ENCODE measurements at places on chromosomes 3 and 15. TPM values are rescaled to one million over a fixed set of nuclear protein-coding genes. Genes with fewer than 3 reads are reported as not detected.

Gene SLC9C1
- not detected for polyA plus RNA-seq

Gene ZSCAN2
- polyA plus RNA-seq: 5.1 TPM

Gene RUBCN
- polyA plus RNA-seq: 20.3 TPM

Gene PPP1R2
- polyA plus RNA-seq: 265 TPM

DNA sequence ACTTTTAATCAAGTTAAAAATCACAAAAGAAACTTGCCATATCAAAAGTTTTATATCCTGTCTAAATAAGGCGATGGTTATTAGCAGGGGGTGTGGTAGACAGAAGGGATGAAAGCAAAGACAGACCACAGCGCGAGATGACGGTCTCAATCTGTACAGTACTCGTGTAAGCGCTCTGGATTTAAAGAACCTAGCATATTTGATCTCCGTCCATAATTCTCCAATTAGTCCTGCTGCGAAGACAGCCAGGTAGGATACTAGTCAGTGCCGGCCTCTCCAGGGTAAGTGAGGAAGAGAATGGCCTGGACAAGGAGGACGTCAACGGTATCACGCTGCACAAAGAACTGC, 701 bp downstream of the SGO1 start:
- no peaks in the 10 kb centered on the region for H3K4me1 ChIP-seq
- DNase-seq: no peak
- no peaks in the 10 kb centered on the region for H3K36me3 ChIP-seq
- H3K27ac ChIP-seq: no peak overlapping the region

GRCh38 chr3:147890114-147890513, 480.9 kb downstream of the ZIC1 start:
- H3K27me3 ChIP-seq: no peaks in the 10 kb centered on the region
- no peak for DNase-seq
- H3K4me3 ChIP-seq: no peak overlapping the region
- H3K4me1 ChIP-seq: no peaks in the 10 kb centered on the region
- no peaks in the 10 kb centered on the region for H3K36me3 ChIP-seq
- no peak overlapping the region for H3K27ac ChIP-seq

- no peak overlapping the region for H3K4me3 ChIP-seq
- H3K36me3 ChIP-seq: no peaks in the 10 kb centered on the region
- no peaks in the 10 kb centered on the region for H3K4me1 ChIP-seq
- peaks cover 4% of the 10 kb centered on the region for H3K27me3 ChIP-seq
Measured at GRCh38 chr3:54773271-54773670, 154.6 kb downstream of the LRTM1 start.

- H3K36me3 ChIP-seq: no peaks in the 10 kb centered on the region
- H3K27ac ChIP-seq: no peak overlapping the region
- no peak overlapping the region for H3K4me3 ChIP-seq
Measured at GRCh38 chr15:33071451-33071850, 123.1 kb downstream of the FMN1 start.

DNA sequence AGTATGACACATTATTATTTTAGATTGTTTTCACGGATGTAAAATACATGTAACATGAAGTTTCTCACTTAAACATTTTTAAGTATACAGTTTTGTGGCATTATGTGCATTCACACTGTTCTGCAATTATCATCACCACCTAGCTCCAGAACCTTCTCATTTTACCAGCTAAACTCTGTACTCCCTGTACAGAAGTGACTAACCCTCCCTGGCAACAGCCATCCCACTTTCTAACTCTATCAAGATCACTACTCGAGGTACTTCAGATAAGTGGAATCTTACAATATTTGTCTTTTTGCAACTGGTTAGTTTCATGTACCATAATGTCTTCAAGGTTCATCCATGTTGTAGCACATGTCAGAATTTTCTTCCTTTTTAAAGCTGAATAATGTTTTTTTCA, 116.3 kb upstream of the IGF1R start:
- no peaks in the 10 kb centered on the region for H3K4me1 ChIP-seq
- H3K4me3 ChIP-seq: no peak overlapping the region
- H3K36me3 ChIP-seq: no peaks in the 10 kb centered on the region
- peaks cover 26% of the 10 kb centered on the region for H3K27me3 ChIP-seq
- no peak for DNase-seq

- no peaks in the 10 kb centered on the region for H3K27me3 ChIP-seq
- no peak for DNase-seq
- H3K27ac ChIP-seq: peak overlapping the region; percentile 78
- H3K4me1 ChIP-seq: peaks cover 81% of the 10 kb centered on the region
- H3K4me3 ChIP-seq: no peak overlapping the region
- H3K36me3 ChIP-seq: no peaks in the 10 kb centered on the region
Measured at GRCh38 chr15:85475711-85476110, 95.3 kb downstream of the AKAP13 start.

GRCh38 chr3:82093641-82094040, 332.2 kb upstream of the GBE1 start:
- no peak for DNase-seq
- no peak overlapping the region for H3K4me3 ChIP-seq
- no peak overlapping the region for H3K27ac ChIP-seq
- no peaks in the 10 kb centered on the region for H3K4me1 ChIP-seq
- no peaks in the 10 kb centered on the region for H3K36me3 ChIP-seq

DNA sequence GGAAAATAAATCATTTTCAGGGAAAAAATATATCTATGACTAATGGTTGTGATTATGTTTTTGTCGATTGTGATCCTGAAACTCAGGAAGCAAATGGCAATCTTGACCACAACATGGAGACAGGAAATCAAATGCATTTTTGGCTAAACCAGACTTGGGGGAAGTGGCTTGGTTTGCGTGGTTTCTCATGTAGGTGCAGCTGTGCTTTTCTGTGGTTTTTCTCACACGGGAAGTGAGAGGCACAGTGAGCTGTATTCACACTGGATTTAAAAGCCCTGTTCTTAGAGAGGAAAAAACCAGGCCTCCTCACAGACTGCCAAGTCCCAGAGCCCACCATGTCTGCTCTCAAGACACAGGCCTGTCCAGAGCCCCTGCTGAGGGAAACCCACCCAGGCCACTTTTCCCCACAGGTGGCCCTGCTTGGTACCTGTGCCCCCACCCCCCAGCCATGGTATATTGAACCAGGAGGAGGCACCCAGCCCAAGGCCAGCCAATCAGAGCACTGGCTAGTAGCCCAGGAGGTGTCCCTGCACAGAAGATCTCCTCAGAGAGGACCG, 46.1 kb downstream of the BTD start:
- peaks cover 6% of the 10 kb centered on the region for H3K36me3 ChIP-seq
- peaks cover 10% of the 10 kb centered on the region for H3K27me3 ChIP-seq
- DNase-seq: peak; percentile 13
- peak overlapping the region; percentile 78 for H3K4me3 ChIP-seq

- no peak overlapping the region for H3K27ac ChIP-seq
- H3K4me1 ChIP-seq: no peaks in the 10 kb centered on the region
- H3K27me3 ChIP-seq: no peaks in the 10 kb centered on the region
Measured at GRCh38 chr3:84991422-84991900, 32.7 kb downstream of the CADM2 start.

GRCh38 chr3:135905058-135905724, 60.3 kb upstream of the PPP2R3A start:
- H3K36me3 ChIP-seq: no peaks in the 10 kb centered on the region
- no peak overlapping the region for H3K4me3 ChIP-seq
- peaks cover 13% of the 10 kb centered on the region for H3K27me3 ChIP-seq
- H3K27ac ChIP-seq: no peak overlapping the region
- H3K4me1 ChIP-seq: no peaks in the 10 kb centered on the region

- no peak overlapping the region for H3K27ac ChIP-seq
- DNase-seq: no peak
- H3K4me1 ChIP-seq: no peaks in the 10 kb centered on the region
- no peak overlapping the region for H3K4me3 ChIP-seq
- no peaks in the 10 kb centered on the region for H3K27me3 ChIP-seq
Measured at GRCh38 chr3:82957696-82958095, 1196.3 kb upstream of the GBE1 start.

GRCh38 chr3:23810343-23811184, 4.8 kb downstream of the UBE2E1 start:
- peak overlapping the region; percentile 98 for H3K27ac ChIP-seq
- peaks cover 6% of the 10 kb centered on the region for H3K36me3 ChIP-seq
- peak overlapping the region; percentile 97 for H3K4me3 ChIP-seq
- H3K4me1 ChIP-seq: peaks cover 35% of the 10 kb centered on the region

GRCh38 chr3:97835761-97836160, 13.9 kb downstream of the CRYBG3 start:
- no peak for DNase-seq
- no peaks in the 10 kb centered on the region for H3K36me3 ChIP-seq
- no peak overlapping the region for H3K4me3 ChIP-seq
- H3K4me1 ChIP-seq: no peaks in the 10 kb centered on the region
- H3K27me3 ChIP-seq: no peaks in the 10 kb centered on the region

DNA sequence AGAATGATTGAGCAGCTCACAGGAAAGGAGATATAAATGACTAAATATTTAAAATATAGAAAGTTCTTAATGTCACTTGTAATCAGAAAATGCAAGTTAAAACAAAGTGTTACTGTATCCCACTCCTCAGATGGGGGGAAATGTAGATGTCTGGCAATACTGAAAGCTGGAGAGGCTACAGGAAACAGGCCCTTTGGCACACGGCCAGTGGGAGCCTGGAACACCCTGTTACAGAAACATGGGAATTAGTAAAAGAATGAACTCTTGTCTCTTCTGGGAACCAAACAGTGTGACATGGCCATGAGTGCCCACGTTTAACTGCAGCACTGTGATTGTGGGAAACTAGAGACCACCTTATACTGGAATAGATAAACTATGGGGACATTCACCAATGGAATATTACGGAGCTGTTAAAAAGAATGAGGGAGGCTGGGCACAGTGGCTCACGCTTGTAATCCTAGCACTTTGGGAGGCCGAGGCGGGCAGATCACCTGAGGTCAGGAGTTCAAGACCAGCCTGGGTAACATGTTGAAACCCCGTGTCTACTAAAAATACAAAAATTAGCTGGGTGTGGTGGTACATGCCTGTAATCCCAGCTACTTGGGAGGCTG, 50.2 kb downstream of the CDCP1 start:
- no peak overlapping the region for H3K27ac ChIP-seq
- H3K4me1 ChIP-seq: peaks cover 6% of the 10 kb centered on the region
- peaks cover 2% of the 10 kb centered on the region for H3K36me3 ChIP-seq
- H3K4me3 ChIP-seq: no peak overlapping the region

DNA sequence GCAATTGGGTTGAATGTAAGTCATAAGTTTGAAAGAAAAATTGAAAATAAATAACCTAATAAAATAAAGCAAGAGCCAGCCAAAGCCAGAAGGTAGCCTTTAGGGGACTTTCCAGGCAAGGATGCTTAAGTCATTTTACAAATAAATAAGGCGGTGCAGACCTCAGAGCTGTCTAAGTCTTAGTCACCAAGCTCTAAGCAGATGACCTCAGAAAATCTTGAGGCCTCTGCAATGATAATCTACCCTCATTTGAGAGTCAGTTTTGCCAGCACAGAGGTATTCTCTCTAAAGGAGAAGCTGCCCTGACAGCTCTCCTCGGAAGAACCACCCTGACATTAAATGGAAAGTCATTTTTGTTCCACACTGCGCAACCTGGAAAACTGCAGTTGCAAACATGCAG, 113.9 kb downstream of the OXNAD1 start:
- H3K36me3 ChIP-seq: peaks cover 3% of the 10 kb centered on the region
- peak overlapping the region; percentile 69 for H3K4me3 ChIP-seq
- peaks cover 44% of the 10 kb centered on the region for H3K4me1 ChIP-seq
- H3K27me3 ChIP-seq: no peaks in the 10 kb centered on the region

GRCh38 chr3:115819785-115820384, 196.6 kb downstream of the GAP43 start:
- H3K27ac ChIP-seq: no peak overlapping the region
- DNase-seq: peak; percentile 66
- H3K4me1 ChIP-seq: no peaks in the 10 kb centered on the region

GRCh38 chr15:73388256-73388781, 19.6 kb upstream of the HCN4 start:
- H3K4me1 ChIP-seq: no peaks in the 10 kb centered on the region
- H3K27me3 ChIP-seq: peaks cover 40% of the 10 kb centered on the region
- no peak for DNase-seq
- no peak overlapping the region for H3K4me3 ChIP-seq
- H3K27ac ChIP-seq: no peak overlapping the region

DNA sequence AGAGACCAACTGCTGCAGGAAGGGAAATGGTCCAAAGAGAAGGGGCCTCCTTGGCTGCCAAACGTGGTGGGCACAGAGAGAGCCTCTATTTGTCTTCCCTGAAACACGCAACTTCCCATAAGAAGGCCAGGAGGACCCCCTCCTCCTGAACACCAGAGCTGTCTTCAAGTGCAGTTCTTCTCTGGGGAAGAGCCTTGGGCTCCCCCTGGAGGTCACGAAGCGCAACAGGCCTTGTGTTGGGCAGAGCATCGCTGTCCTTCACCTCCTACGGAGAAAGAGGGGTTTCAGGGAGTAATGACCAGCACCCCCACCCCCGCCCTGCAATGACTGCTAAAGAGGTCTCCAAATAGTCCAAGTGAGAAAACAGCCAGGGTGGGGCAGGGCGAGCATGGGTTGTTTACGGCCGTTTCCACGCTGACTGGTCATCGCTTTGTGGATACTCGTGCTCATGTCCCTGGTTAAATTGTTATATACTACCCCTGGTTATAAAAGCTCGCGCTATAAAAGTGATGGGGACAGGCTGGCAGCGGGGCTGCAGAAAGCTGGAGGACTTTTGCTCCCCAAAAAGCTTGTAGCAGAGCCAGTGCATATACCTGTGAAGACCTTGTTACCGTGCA, 397.5 kb upstream of the ATP10A start:
- DNase-seq: peak; percentile 9
- peaks cover 8% of the 10 kb centered on the region for H3K27me3 ChIP-seq
- H3K4me3 ChIP-seq: no peak overlapping the region
- no peaks in the 10 kb centered on the region for H3K4me1 ChIP-seq
- H3K27ac ChIP-seq: no peak overlapping the region

DNA sequence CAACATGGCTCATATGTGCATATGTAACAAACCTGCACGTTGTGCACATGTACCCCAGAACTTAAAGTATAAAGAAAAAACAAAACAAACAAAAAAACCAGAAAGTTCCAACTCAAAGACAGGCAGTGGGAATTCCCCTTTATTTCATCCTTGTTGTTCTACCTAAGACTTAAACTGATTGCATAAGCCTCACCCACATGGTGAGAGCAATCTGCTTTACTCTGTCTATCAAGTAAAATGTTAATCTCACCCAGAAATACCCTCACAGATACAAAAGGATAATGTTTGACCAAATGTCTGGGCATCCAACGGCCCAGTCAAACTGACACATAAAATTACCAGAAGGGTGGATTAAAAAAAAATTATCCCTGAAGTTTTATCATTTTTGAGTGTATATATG, 190.9 kb upstream of the PLSCR5 start:
- no peak overlapping the region for H3K4me3 ChIP-seq
- no peaks in the 10 kb centered on the region for H3K4me1 ChIP-seq
- H3K27me3 ChIP-seq: no peaks in the 10 kb centered on the region
- no peaks in the 10 kb centered on the region for H3K36me3 ChIP-seq

DNA sequence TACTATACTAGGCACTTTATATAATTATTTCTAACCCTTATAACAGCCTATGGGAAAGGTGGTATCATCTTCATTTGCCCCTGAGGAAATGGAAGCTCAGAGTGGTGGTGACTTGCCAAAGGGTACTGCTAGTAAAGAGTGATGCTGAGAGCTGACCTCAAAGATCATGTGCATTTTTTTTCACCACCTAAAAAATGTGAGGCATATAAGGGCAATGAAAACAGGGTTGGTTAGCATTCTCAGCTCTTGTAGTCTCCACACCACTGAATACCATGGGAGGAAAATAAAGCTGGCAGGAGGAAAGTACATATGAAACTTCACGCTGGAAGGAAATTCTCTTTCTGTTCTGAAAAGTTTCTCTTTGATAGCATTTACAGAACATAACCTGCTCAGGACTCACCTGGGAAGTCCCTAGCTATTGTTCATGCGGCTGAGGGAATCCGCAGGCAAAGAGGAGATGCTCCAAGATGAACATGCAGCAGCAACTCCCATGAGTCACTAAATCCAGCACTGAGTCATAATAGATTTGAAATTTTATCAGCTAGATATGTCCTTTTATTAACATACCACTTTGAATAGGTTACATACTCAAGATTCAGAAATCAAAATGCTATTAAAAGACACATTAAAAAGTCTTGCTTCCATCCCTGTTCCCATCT, 17.3 kb downstream of the FAIM start:
- DNase-seq: no peak
- no peak overlapping the region for H3K4me3 ChIP-seq
- H3K4me1 ChIP-seq: no peaks in the 10 kb centered on the region
- H3K27me3 ChIP-seq: no peaks in the 10 kb centered on the region
